ENCODE measurements at places on chromosomes 7 and 10.

DNA sequence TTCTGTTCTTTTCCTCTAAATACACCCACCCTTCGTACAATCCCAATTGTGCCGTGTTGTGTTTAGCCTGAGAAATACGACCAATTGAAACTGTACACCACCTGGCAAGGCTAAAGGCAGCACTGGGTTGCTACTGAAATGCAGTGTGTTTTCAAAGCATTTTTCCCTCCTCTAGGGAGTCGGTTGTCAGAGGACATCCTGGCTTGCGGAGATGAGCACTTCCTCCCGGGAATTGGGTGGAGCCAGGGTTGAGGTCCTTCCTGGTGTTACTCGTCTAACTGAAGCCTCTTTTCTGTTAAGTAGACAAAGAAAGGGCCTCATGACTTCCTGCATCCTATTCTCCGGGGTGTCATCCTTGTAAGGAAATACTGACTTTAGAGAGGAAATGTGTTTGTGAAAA, 133.5 kb downstream of the MTPAP start:
- DNase-seq, result no peak

GRCh38 chr10:129507216-129507889, 40.3 kb downstream of the MGMT start:
- DNase-seq, result no peak

DNA sequence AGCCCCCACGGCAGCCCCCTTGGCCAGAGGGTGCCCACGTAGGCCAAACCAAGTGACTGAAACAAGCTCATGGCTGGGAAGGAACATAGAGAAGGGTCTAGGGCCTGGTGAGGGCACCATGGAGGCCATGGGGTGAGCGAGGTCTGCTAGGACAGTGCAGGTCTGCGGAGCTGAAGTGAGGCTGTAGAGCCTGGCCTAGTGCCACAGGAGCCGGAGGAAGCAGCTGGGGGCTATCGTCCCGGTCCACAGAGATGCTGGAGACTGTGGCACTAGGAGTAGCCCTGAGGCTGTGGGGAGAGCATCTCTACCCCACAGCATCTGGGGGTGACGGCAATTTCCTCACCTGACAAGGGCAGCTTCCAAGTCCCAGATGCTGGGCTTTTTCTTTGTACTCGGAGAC, 150.3 kb downstream of the ZNF22 start:
- no peak for DNase-seq

DNA sequence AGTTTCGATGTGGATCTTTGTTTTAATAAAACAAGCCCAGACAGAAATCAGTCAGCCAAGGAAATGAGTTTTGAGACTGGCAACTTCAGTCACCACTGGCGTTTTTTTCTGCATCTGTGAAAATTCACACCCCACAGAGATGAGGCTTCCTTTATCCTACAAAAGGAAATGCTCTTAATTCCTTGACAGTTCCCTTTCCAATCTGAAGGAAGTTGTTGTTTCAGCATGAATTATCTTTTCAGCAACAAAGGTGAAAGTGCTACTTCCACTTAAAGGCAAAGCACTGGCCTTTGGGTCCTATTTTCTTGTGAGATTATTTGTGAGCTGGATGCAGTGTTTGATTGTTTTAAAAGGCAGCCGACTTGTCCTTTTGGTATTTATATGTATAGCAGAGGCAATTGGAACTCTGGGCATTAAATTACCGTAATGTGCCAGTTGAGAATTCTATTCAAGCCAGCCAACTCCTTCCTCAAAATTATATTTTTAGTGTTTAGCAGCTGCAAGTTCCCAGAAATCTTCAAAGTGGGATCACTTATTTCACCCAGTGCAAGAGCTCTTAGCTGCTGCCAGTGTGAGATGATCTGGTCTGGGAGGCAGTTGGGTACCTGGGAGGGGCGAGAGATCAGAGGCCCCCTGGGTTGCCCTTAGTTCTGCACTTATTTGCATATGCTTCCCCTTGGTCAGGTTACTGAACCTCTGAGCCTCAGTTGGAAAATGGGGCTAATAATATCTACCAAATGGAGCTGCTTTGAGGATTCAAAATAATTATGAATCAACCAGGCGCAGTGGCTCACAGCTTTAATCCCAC, 427.1 kb downstream of the GALNT17 start:
- no peak for DNase-seq

- no peak for DNase-seq
These were observed 75.8 kb downstream of the HBP1 start for GRCh38 chr7:107244613-107245012.

DNA sequence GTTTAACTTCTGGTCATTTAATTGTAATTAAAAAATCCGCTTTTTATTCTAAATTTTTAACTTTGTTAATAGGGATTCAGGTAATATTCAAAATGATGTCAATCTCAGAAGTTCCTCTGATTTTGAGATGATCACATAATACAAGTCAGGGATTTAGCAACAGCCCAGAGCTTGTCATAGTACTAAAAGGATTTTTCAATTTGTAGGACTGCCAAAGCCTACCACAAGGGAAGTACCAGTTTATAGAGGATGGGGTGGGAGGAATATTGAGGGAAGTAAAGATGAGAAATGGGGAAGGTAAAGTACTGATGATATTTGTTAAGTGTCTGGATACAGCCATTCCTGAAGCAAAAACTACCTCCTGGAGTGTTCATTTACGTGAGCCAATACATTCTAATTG, 278.2 kb upstream of the TEX47 start:
- no peak for DNase-seq

DNA sequence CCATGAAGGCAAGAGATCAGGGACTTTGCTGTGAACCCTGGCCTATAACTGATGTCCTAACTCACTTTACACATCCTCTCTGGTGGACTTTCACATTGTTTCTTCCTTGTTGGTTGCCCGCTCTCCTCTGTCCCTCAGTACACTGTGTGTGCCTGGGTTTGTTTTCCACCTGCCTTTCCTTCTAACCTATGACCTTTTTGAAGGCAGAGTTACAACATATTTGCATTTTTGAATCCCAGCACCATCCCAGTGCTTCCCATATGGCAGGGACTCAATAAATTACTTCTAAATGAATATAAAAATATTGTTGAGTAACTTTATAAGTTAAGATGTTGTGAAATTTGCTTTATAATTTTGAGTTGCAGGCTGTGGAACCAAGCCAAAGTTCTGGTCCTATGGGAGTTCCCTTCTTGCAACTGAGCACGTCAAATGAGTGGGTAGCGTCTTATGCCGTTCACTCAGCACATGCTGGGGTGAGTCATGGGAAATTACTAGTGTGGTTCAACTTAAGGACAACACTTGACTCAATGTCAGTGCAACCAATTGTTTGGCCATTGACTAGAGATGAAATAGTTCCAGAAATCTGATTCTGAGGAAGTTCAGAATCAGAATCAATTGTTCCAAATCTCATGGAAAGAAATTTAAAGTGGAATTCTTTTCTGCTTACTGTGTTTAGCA, 250.9 kb downstream of the TWIST1 start:
- DNase-seq, result peak; percentile 16

- DNase-seq, result no peak
These were observed 499.9 kb downstream of the AUTS2 start for GRCh38 chr7:70098133-70098561.

- DNase-seq, result no peak
These were observed 2.0 kb downstream of the BMPR1A start for GRCh38 chr10:86758189-86759072.

GRCh38 chr10:9800571-9800970, 1217.1 kb upstream of the CELF2 start:
- no peak for DNase-seq

- no peak for DNase-seq
These were observed 170.5 kb upstream of the NPSR1 start for GRCh38 chr7:34487391-34488115.

GRCh38 chr7:51304729-51305128, 11.9 kb downstream of the COBL start:
- DNase-seq, result no peak

DNA sequence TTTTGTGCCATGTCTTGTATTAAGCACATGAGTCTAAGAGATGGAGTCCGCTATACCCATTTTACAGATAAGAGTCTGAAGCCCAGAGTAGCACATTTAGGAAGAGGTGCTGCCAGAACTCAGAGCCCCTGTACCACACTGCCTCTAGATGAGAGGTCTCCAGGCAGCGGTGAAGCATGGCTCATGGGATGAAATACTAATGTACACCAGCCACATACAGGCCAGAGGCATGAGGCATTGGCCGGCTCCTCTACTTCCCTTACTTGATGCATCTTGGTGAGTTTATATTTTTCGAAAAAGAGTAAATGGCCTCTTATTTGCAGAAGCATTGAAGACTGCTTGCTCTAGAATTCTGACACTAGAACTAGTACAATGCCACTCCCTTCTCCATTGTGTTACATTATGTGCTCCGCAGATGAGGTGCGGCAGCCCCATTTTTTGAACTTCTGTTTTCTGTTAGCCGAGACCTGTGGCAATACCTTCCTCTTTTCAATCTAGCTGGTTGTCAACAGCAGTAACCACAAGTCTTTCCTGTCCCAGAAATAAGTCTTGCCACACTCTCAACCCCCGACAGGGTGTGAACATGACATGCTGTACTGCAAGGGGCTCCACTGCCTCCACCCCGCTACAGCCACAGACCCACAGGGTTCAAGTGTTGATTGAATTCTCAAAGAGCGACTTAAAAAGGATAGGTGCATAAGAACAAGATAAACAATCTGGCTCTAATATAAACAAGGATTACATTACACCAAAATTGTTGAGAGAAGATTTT, 145.3 kb downstream of the CELF2 start:
- DNase-seq, result peak; percentile 80

- DNase-seq, result no peak
These were observed 41.4 kb upstream of the AKR1C2 start for GRCh38 chr10:5045095-5045494.

GRCh38 chr10:85100495-85100894, 772.1 kb downstream of the CCSER2 start:
- DNase-seq, result no peak

- no peak for DNase-seq
These were observed 30.2 kb downstream of the USP6NL start for GRCh38 chr10:11581213-11581612.

GRCh38 chr7:68073701-68074100, 1077.1 kb downstream of the TYW1 start:
- DNase-seq, result no peak

DNA sequence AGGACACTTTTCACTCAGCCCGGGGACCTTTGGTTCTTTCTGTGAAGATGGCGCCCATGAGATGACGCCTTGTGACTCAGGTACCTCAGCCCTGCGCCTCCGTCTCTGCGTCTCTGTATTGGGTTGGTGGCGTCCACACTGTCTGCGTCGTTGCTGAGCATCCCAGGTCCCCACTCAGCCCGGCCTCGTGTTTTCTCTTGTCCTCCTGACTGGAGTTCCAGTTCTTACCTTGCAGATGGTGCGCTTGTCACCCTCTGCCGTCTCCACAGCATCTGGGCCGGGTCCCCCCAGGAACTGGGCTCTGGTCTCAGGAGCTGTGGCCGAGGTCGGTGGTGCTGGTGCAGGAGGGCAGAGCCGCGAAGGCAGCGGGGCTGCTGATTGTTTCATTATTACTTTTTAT, 150.4 kb downstream of the WDR37 start:
- DNase-seq, result no peak

DNA sequence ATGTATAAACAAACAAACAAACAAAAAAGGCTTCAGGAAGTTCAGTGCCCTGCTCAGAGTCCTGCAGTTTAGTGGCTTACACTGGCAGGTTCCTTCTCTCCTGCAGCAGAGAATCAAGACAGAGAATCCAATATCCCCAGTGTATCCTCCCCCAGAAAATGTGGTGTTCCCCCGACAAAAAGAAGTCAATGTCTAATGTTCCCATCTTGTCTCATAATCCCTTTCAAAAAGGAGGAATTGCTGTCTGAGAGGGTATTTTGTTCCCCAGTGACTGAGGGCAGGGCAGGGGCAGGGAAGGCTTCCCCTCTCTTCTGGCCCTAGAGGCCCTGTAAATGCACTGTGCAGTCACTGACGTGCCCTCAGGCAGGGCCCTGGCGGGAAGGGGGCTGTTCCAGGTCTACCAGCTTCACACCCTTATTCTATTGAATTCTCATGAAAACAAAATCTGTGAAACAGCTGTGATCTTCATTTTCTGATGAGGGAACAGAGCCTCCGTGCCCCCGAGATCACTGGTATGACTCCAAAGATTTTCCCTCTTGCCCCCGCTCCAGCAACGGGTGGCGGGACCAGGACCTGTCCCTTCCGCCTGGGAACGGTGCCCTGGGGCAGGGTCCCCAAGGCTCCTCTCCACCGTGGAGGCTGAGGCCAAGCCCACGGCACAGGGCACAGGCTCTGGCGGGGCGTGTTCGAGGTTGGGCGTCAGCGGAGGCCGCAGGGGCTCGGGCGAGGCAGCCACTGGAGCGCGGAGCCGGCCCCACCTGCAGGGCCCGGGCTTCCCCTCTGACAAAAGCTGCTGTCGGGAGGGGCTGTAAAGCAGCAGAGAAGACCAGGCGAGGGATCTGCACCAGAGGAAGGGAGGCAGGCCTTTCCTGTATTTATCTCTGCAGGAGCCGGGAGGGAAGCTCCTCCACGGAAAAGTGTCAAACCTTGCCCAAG, 13.4 kb upstream of the WDFY4 start:
- peak; percentile 80 for DNase-seq

DNA sequence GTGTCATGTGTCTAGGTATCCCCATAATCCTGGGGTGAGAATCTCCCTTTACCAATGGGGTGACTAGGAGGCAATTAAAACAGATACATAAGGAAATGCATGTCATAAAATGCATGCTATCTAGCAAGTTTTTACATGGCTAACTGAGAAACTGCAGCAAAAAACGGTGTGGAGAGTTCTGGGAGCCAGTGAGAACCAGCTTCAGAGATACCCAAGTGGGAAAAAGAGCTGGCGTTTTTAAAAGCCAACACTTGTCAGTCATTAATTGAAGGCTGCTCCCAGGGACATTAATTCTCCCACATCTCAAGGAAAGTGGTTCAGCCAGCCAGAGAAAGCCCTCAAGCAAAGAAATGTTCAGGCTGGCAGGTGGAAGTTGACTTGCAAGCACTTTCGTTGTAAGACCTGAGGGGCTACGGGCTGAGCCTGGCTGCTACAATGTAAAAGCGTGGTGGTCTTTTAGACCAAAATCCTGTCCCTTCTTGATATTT, 28.1 kb downstream of the ST8SIA6 start:
- no peak for DNase-seq

GRCh38 chr10:122642726-122643605, 56.7 kb downstream of the C10orf120 start:
- no peak for DNase-seq

- DNase-seq, result no peak
These were observed 21.6 kb upstream of the UNCX start for GRCh38 chr7:1210979-1211608.

- no peak for DNase-seq
These were observed 496.2 kb downstream of the TNS3 start for GRCh38 chr7:47085491-47086275.

GRCh38 chr7:67659091-67659490, 662.5 kb downstream of the TYW1 start:
- DNase-seq, result no peak
